Activated CD4-positive, alpha-beta memory T cell treated with anti-CD3 and anti-CD28 coated beads, Interleukin-2, amount 10 ng/mL, durations not matched to agents 7 days and 5 days (primary cell): ENCODE measurements at places on chromosomes 16 and 17.

- DNase-seq = no peak
Observed at GRCh38 chr16:12096157-12096777, 119.7 kb downstream of the SNX29 start.

DNA sequence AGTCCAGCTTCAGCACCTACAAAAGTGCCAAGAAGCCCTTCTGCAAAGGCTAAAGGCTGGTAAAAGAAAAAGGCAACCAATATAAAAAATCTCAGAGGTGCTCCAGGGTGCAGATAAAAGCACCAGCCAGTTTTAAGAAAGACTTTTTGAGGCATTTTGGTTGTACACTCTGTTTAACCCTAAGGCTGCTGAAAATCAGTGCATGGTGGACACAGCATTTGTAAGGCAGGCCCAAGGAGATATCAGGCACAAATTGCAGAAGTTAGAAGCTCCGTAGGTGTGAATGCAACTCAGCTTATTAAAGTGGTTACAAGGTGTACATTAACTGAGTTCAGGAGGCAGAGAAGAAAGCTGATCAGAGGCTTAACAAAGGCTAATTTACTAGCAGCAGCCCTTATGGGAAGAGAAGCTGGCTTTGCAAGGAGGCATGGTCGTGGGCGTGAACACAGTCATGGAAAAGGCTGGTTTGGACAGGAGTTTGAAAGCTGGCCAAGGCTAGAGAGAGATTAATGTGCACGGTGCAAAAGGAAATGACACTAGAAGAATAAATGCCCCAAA lies 21.1 kb downstream of the ACSM1 start:
- DNase-seq = no peak

GRCh38 chr17:78517421-78517820 lies 59.8 kb downstream of the DNAH17 start:
- no peak for DNase-seq

GRCh38 chr17:22300177-22300576 lies 607.9 kb downstream of the KCNJ18 start:
- DNase-seq = no peak

DNA sequence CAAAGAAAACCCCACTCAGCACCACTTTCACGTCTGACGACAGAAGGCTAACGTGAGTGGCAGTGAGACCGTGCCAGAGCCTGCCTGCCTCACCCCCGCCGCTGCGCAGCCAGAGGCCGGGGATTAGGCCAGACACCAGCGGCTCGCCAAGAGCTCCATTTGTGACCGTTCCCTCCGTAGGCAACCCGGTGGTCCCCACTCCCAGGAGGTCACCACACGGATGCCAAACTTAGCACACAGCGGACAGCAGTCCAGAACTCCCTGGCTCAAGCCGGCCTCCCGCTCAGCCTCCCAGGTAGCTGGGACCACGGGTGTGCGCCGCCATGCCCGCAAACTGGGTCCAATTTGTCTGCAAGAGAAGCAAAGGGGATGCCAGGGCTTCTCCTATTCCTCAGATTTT lies 104.6 kb downstream of the ANKRD11 start:
- no peak for DNase-seq

DNA sequence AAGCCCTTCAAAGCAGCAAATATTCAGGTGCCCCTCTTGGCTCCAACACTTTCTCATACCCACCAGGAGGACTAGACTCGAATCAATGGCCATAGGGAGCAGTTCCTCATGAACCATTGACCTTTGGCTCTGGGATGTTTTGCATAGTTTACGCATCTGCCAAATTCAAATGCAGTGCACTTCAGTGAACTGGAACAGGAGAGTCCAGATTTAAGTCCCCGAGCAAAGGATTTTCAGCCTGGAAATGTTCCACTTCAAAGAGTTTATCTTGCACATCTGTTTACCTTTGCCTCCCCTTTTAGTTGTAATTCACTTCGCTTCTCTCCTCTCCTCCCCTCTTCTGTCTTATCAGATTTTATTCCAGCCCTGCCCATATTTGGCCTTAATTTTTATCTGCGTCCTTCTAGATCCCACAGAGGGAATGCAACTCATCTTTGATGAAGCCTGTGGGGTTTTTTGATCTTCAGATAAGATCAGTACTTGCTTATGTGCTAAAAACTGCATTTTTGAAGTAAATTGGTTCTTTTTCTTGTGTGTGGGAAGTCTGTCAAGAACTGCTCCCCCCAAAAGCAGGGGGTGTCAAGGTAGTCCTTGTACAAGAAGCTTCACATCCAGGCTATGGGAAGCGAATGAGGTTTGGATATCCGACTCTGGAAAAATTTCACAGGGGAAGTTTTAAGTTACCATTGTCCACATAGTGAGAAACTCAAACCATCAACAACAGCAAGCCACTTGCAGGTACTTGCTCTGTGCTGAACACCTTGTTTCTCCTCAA lies 281.6 kb downstream of the RBFOX1 start:
- DNase-seq = no peak
